ENCODE measurements at places on chromosomes 7 and 10.

DNA sequence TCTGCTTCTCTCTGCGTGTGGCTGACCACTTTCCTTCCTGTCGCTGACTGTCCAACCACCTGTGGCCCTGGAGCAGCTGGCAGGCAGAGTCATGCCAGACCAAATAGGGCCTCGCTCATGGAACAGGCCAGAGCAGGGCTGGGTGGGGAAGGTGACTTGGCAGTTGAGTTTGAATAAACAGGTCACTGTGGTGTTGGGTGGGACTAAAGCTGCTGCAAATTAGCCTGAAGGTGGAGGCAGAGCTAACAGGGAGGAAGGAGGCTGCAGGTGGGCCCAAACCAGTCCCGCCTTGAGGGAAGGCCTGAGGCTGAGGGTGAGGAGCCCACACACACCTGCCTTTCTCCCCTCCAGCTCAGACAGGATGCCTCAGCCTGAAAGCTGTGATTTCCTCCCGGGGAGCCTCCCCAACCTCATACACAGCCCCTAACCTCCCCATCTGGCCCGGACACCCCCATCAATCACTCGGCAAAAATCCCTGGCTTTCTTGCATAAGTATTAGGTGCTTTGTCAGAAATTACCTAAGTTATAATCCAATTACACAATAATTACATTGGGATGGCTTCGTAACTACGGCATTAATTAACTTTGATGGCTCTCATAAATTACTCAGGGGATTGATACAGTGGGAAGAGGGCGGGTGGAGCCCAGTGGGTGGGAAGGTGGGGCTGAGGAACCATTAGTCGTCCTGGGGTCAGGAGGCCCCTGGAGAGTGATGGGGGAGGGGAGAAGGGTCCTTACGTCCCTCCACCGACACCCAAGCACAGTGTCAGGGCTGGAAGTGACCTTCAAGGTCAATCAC, 97.7 kb upstream of the PCBD1 start:
- no peak for DNase-seq

DNA sequence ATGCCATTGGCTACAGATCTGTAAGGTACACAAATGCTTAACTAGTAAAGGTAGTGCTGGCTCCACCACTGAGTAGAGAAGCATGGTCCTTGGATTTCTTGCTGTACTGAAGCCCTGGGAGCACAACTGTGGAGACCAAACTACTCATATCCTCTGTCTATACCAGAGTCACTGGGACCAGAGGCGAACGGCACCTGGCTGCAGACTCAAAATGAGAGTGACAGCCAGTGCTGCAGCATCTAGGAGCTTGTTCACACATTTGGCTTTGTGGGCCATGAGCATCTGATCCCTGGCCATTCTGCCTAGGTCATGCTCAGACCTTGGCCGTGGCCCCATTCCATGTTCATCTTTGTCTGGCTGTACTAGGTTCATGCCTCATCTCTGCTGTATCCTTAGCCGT, 31.9 kb downstream of the LRRC18 start:
- no peak for DNase-seq

- no peak for DNase-seq
Measured at GRCh38 chr7:29877196-29877595, 70.9 kb downstream of the WIPF3 start.

DNA sequence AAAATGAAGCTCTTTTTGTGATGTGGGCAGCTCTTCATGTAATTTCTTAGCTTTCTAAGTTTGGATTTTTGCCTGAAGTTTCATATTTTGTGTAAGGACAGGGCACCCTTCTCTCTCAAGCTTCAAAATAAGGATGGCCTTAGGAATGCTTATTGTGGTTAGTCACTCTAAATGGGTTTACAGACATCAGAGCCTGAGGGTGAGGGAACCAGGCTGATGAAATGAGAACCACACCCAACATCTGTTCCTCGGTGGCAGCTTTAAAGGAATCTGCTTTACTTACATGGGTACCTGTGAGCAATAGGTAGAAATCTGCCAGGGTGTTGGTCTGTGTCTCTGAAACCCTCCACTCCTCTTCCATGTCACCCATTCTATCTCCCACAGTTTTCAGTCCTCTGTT, 174.3 kb downstream of the EMX2 start:
- no peak for DNase-seq

DNA sequence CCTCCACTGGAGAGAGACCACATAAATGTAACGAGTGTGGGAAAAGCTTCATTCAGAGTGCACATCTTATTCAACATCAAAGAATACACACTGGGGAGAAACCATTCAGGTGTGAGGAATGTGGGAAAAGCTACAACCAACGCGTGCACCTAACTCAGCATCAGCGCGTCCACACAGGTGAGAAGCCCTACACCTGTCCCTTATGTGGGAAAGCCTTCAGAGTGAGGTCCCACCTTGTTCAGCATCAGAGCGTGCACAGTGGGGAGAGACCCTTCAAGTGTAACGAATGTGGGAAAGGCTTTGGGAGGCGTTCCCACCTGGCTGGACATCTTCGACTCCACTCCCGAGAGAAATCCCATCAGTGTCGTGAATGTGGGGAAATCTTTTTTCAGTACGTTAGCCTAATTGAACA, 20.6 kb downstream of the FAM200A start:
- no peak for DNase-seq
